ENCODE measurements at places on chromosomes 6 and 20.
A peak's percentile ranks its signal among the peaks of the same experiment; 100 is the strongest.

GRCh38 chr20:23179766-23180403 is 93.8 kb upstream of the CD93 start:
- DNase-seq = no peak

DNA sequence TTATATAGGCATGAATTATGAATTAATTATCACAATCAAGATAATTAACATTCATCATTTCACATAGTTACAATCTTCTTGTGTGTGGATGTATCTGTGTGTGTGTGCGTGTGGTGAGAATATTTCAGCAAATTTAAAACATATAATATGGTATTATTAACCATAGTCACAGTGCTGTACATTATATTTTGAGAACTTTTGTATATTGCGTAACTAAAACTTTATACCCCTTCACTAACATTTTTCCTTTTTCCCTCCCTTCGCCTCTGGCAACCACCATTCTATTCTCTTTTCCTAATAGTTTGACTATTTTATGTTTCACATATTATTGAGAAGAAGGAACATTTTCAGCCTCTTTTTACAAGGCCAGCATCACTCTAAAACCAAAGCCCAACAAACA is 176.8 kb downstream of the HTR1B start:
- DNase-seq = no peak

- no peak for DNase-seq
Observed at GRCh38 chr6:25046942-25047341, 111.2 kb upstream of the RIPOR2 start.

DNA sequence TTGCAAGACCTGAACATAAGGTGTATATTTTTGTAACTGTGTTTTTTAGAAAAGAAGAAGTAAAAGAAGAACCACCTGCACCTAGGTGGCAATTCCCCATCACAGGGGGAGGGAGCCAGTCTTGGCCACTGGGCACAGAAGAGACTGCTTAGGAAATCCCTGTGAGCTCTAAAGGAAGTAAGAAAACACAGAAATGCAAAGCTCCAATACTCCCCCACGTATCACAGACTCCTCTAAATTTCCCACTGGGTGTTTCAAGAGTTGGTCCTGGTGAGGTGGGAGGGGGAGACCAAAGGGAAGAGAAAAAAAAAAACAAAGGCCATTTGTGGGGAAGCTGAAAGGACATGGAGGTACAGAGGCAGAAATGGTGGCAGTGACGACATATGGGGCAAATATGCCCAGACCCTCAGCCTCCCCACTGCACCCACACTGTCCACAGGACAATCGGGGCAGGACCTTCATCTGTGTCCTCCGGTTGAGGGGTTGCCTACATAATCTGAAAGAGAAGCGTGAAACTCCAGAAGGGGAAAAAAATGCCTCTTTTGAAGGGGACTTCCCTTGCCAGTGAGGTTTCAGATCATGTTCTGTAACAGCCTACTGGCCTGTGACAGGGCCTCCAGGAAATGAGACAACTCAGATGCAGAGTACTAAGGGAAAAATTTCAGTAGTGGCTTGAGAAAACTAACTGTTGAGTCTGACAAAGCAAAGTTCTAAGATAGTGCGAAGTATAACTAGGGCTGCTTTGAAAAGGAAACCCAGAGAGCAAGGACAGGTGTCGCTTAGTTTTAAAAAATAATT is 226.2 kb upstream of the MARCKS start:
- DNase-seq = no peak

GRCh38 chr20:42646250-42646649 is 543.5 kb downstream of the PTPRT start:
- DNase-seq = no peak

DNA sequence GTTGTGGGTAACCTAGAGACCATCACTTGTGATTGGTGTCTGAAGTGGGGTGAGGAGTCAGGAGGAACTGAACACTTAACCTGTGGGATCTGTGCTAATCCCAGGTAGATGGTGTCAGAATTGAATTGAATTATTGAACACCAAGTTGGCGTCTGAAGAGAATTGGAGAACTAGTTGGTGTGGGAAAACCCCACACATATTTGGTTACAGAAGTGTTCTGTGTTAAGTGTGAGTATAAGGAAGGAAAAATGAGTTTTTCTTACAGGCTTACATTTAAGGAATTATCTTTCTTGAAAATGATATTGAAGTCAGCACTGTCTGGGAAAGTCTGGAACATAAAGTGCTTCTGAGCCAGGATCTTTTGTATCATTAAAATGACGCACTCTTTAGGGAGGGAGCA is 182.9 kb upstream of the ECI2 start:
- no peak for DNase-seq

- no peak for DNase-seq
Observed at GRCh38 chr20:15582146-15582760, 991.0 kb downstream of the KIF16B start.

DNA sequence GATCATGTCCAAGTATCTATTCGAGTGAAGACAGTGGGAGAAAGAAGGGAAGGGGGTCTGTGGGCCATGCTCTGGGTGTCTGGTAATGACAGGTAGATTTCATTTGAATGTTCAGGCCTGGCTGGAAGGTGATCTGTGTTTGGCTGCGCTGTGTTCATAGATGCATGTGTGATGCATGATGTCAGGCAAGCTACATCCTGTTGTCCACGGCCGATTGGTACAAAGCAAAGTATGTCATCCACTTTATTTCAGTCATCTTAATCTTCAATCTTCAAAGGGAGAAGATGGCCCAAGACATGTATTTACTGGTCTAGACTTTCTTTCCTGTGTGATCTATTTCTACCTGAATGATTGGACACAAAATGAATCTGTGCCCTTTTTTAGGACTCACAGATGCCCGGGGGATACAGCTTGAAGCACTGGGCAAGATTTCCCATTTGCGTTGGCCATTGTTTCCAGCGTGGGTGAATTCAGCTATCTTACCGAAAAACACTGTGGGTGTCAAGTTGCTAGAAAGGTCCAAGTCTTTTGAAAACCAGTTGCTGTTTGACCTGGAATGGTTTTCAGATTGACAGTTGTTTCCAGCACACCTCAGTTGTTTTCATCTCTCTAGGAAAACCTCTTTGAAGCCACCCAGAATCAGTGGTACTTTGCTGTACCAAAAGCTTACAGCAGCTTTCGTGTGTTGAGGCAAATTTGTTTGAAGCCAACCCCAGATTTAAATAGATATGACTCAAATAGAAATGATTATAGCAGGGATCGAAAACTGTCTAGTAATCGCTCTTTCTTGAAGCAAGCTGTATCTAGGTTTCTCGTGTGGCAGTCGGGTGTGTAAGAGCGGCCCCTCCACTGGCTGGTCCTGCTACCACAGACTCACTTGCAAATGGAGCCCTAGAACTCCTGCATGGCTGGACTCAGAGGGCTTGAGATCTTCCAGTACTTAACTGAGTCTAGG is 27.2 kb downstream of the DUSP22 start:
- no peak for DNase-seq

- no peak for DNase-seq
Observed at GRCh38 chr6:14228571-14228970, 111.0 kb downstream of the CD83 start.

DNA sequence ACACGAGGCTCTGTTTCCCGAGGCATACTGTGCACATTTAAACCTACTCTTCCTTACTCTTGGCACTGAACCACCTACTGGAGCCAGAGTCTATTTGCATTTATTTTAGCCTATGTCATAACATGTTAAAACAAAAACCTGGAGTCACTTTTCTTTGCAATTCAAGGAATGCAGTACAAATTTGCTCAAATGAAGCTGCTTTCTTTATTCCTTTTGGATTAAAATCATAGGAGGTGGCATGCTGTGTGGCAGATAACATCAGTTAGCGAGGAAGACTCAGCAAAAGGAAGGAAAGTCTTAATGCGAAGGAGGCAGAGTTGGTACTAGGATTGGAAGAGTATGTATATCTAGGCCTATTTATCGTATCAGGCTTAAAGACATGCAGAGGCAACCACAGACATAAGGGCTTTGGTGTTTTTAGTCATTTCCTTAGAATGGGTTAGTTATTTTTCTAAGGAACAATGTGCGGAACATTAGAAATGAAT is 92.9 kb downstream of the SAMD3 start:
- no peak for DNase-seq

GRCh38 chr6:121691126-121691551 is 255.7 kb downstream of the GJA1 start:
- DNase-seq = no peak

- DNase-seq = peak; percentile 97
Observed at GRCh38 chr6:16305246-16305725, 66.9 kb downstream of the GMPR start.

DNA sequence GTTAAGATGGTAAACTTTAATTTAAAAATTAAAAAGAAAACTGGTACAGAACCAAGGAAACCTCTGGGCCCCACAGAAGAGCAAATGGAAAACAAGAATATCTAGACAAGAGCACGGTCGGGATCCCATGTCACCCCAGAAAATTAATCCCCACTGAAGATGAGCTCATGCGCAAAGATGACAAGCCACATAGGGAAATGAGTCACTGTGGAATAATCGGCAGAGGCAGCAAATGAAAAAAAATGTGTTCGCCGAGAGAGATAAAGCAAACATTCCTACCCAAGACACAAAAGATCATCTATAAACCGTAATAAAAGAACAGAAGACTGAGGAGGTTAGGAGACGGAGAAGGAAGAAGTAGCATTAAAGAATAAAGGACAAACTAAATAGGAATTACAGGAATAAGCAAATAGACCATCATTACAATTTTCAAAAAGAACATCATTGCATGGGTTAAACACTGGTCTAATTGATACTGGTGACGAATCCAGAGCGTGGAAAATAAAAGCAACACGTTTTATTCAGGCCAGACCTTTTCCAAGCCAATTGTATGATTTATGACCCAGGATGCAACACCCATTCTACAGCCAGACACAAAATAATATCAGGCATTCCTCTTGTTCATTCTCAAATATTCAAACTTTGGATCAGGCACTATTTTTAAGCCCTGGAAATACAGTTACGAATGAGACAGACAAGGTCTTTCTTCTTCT is 138.0 kb upstream of the ARID1B start:
- no peak for DNase-seq

GRCh38 chr6:125808060-125808459 is 17.3 kb downstream of the NCOA7 start:
- DNase-seq = no peak

- no peak for DNase-seq
Observed at GRCh38 chr20:57361517-57361916, 10.5 kb downstream of the RAE1 start.

DNA sequence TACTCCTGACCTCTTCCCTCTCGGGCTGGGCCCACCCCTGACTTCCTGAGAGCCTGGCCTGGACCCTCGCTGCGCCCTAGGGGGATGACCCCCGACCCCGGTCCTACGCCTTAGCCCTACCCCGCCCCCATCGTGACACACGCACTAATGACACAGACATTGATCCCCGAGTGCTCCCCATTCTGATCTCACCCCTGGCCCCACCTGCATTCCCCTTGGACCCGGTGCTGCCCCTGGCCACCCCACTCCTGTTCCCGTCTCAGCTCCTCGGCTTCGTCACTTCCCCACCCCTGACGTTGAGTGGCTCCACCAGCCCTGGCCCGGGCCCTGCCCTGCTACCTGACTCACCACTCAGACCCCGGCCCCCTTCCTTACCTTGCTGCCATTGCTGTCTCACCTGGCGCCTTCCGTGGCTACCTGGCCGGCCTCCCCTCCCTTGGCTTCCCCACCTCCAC is 12.1 kb downstream of the RBCK1 start:
- DNase-seq = no peak

DNA sequence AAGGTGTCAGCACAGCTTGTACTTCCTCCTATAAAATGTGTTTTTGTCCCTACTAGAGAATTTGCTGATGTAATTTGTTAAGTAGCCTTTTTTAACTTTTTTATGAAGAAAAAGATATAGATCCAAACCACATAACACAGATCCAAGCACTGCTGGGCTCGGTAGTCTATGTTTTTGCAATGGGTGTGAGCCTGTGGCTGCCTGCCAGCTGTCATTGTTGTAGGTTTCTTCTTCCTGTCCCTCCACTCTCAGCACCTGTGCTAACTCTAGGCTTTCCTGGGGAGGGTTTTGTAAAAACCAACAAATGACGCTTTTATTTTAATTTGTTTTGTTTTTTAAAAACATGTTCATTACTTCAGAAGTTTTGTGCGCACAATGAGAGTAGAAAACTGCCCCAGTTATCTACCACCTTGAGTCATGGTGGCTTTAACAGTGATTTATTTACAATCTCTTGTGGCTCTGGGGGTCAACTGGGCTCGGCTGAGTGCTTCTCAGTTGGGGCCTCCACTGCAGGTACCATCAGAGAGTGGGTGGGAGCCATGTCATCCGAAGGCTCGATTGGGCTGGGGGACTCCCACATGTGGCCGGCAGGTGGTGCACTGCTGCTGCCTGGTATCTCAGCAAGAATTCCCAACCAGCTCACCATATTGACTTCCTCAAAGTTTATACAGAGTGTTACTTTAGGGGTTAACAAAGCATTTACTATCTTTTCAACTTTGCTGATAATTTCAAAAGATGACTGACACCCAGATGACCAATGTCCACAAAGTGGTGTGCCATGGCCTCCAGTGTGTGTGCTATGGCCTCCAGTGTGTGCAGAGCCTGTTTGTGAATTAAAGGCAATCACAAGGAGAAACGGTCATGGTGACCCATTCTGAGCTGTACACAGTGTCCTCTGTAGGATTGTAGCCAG is 3.0 kb upstream of the CCR6 start:
- peak; percentile 43 for DNase-seq

DNA sequence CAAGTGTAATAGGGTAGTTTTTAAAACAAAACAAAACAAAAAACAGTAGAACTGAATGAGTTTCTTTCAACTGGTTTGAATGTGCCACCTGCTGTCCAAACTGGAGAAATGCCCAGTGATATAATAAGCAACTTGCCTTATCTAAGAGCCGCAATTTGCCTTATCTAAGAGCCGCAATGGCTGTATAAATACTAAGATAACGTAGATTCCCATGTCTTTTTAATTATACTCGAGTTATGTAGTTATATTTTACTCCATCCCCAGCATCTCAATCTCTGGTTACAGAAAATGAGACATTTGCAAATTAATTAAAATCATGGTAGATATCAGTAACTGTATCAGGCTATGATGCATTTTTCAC is 67.2 kb downstream of the RPP40 start:
- DNase-seq = peak; percentile 65

GRCh38 chr6:154893917-154894316 is 101.2 kb upstream of the TIAM2 start:
- DNase-seq = no peak

DNA sequence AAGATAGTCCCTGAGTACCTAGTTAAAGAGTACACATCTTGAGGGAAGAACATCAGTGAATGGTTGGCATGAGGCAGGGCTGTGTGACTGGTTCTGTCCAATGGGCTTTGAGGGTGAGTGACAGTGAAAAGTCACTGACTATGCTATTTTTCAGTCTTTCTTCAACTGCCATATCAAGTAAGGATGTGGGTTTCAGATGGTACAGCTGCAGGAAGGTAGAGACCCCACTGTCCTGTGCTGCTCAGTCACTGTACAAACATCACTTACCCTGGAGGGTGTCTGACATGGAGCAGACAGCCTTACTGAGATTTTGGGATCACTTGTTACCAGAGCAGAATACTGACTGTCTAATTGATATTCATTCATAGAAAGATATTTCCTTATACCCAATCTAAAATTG is 115.3 kb upstream of the ASCC3 start:
- DNase-seq = no peak

- DNase-seq = no peak
Observed at GRCh38 chr20:19885939-19886660, 128.0 kb downstream of the RIN2 start.

GRCh38 chr6:109202409-109203264 is 107.3 kb downstream of the CEP57L1 start:
- no peak for DNase-seq

- DNase-seq = no peak
Observed at GRCh38 chr20:12173347-12174012, 255.8 kb downstream of the BTBD3 start.

- peak; percentile 72 for DNase-seq
Observed at GRCh38 chr20:56987986-56988385, 278.5 kb downstream of the BMP7 start.

- peak; percentile 28 for DNase-seq
Observed at GRCh38 chr6:108841377-108841855, 6.8 kb upstream of the ARMC2 start.
